ENCODE measurements at places on chromosomes 1 and 21.
A peak's percentile ranks its signal among the peaks of the same experiment; 100 is the strongest.

DNA sequence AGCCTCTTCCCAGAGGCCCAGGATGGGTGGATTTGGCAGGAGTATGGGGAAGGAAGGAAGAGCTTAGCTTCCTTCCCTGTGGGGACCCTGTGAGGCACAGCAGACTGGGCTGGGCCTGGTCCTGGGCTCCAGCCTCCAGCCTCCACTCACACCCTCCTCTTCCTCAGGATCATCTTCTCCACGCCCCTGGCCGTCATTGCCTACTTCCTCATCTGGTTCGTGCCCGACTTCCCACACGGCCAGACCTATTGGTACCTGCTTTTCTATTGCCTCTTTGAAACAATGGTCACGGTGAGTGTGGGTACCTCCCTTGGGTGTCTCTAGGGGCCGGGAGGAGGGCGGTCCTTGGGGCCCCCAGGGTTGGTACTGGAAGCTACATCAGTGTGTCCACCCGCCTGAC, 10.1 kb downstream of the MFSD2A start:
- DNase-seq, result no peak

- DNase-seq, result no peak
Observed at GRCh38 chr1:38571726-38572125, 287.8 kb downstream of the RRAGC start.

GRCh38 chr1:62810420-62811274, 26.7 kb downstream of the ATG4C start:
- DNase-seq, result no peak

DNA sequence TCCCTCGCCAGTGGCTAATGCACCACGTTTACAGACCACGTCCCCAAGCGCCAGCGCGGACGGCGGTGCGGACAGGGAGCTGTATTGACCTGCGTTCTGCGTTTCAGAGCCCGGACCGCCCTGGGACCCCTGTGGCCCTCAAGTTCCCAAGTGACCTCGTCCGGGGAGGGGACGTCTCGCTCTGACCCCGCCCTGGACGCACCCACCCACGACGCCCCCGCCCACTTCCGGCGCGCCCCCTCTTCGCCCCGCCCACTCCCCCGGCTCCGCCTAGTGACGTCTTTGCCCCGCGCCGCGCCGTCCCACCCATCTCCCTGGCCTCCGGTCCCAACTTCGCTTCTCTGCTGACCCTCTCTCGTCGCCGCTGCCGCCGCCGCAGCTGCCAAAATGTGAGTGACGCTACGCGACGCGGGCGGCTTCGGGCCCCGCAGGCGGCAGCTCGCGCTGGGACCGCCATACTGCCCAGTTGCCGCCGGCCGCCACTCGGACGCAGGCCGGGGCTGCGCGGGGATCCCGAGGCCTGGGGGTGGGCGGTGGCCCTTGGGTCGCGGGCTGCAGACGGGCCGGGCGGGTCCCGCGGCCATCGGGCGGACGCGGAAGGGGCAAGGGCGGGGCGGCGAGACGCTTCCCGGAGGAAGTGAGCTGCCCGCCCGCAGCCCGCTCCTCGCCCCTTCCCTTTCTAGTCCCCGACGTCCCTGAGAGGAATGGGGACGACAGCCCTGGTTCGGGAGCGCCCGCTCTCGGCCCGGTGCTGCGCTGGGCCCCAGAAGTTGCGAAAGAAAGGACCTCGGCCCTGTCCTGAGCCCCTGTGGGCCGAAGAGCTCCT, at the start of gene VAMP3:
TSS of gene VAMP3 (plus strand) at position 300 of the 826 bp plus-strand sequence. CDS start at position 388, 88 bp downstream.
- peak; percentile 69 for DNase-seq

- no peak for DNase-seq
Observed at GRCh38 chr1:68221980-68222373, 10.3 kb downstream of the WLS start.

DNA sequence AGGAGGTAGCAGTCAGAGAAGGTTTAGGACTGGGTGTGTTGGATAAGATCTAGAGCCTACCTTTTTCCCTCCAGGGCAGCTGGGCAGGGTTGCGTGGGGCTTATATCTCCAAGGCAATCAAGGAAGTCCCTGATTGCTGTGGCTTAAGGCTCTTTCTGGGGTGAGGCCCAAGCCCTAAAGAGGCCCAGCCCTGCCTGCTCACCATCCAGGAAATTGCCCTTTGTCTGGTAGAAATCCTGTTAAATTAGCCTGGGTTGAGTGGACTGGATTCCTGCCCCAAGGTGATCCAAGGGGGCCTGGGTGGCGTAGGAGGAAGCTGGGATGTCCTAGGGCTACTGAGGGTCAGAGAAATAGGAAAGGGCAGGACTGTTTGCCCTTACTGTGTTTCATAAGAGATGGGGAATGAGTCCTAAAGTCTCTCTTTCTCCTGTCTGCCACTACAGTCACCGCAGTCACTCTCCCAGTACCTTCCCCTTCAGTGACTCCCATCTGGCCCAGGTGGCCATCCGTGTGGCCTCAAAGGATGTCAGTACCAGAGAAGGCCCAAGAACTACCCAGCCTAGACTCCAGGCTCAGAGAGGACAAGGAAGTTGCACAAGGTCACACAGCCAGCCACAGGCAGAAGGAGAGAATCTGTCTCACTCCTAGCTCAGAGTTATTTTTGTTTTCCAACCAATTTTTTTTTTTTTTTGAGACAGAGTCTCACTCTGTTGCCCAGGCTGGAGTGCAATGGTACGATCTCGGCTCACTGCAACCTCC, 25.8 kb downstream of the MFSD2A start:
- DNase-seq, result no peak

DNA sequence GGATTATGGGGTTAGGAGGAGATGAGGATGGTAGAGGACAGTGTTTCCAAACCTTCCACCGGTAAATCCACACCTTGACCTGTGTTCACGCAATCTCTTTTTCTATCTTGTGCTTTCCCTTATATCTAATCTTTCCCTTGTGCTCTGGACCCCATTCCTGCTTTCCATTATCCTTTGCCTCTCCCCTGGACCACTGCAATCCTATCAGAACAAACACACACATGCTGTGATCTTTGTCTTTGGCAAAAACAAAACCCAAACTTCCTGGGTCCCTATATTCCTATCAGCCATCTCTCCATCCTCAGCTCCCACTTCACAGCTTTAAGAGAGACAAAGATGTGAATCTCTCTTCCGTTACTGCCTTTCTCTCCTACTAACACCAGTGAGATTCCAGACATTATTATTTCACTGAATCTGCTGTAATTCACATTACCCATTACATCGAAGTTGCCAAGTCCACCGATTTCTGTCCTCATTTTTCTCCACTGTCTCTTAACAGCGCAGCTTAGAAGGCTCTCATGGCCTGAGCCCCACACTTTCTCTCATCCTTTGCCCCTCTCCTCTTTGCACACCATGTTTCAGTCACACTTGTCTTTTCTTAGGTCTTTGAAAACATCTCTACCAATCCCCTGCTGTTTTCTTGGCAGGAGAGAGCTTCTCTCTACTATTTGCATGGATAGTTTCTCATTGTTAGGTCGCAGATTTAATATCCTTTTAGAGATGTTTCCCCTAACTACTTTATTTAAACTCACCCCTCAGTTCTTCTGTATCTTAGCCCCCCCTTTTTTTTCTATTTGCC, 230.0 kb upstream of the B3GALT2 start:
- no peak for DNase-seq

DNA sequence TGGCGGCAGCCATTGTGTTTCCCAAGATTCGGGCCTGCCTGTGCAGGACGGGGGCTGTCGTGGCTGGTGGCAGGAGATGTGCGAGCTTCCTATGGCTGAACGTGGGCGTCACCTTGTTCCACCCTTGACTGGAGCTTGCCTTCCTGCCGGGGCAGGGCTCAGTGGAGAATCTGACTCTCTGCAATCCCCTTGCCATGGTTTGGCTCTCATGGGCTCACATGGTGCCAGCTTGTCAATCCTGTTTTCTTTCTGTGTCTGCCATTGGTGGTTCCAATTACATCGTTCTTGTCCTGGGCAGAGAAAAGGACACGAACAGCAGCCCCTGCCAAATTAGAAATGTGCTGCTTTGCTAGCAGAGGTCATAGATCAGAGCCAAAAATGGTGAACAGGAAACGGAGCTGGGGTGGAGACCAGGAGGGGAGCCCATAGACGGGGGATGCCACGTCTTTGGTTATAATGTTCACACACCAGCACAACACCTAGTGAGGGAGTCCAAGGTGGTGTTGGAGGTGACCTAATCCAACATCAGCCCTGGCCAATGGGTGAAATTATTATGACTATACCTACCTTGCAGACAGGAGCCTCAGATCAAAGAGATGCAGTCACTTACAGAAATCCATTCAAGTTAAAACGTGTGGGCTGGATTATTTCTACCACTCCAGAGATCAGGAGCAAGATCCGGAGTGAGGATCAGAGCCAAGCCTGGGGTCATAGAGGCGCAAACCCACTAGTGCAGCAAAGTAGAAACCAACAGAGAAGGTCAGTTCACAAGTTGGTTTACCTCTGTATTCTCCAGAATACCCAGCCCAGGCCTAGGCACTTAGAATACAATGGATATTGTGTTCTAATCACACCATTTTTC, 253.1 kb downstream of the SIPA1L2 start:
- no peak for DNase-seq

- no peak for DNase-seq
Observed at GRCh38 chr1:201104141-201104540, 8.1 kb downstream of the CACNA1S start.

GRCh38 chr1:24641646-24642151, 1.4 kb upstream of the SRRM1 start:
- no peak for DNase-seq

GRCh38 chr21:33791073-33791472, 124.5 kb downstream of the ATP5PO start:
- no peak for DNase-seq

DNA sequence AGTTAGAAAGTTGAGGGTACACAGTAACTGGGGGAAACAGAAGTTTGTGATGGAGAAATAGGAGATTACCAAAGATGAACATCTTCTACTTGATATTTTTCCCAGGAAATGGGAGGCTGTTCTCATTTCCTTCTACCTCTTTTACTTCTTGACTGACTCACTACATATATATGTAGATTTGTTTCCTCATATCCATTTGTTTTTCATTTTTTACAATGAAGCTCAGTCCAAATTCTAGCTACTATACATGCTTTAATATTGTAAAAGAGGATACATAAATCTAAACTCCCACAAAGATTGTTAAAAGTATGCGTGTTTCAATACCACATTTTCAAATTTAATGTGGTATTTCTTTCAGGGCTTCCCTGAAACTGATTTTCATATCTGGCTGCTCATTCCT, 366.6 kb upstream of the NCAM2 start:
- DNase-seq, result no peak

GRCh38 chr1:217522277-217522676, 108.6 kb downstream of the GPATCH2 start:
- DNase-seq, result no peak

- DNase-seq, result no peak
Observed at GRCh38 chr1:54397090-54397591, 9.1 kb downstream of the SSBP3 start.

GRCh38 chr1:172095846-172096245, 254.5 kb downstream of the DNM3 start:
- no peak for DNase-seq

GRCh38 chr1:24283326-24284155, 35.6 kb upstream of the GRHL3 start:
- DNase-seq, result no peak

DNA sequence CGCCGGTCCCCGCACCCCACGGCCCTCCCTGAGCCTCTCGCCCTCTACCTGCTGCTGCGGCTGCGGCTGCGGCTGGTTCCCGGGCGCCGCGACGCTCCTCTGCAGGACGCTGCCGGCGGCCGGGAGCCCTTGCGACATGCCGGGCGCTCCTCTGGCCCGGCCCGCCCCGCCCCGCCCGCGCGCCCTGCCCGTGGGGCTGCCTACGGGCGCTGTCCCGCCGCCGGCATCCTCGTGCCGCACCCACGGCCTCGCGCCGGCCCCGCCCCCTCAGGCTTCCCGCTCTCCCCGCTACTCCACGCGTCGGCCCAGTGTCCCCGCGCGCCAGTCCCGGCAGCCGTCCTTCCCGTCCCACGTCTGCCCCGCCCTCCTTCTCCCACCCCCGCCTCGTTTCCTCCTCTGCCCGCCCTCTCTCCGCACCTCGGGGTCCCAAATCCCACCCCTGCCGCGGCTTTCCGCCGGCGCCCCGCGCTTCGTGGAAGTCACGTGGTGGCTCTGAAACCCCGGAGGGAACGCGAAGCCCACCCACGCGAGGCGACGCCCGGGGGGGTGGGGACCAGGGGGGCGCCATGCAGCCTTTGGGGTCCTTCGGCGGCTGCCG, at the start of gene BATF3:
TSS of gene BATF3 (minus strand) at position 216 of the 598 bp plus-strand sequence. CDS start at position 138, 78 bp downstream.
- peak; percentile 10 for DNase-seq

GRCh38 chr1:164659621-164660411, 100.8 kb downstream of the PBX1 start:
- DNase-seq, result no peak

GRCh38 chr1:116440731-116441130, 67.7 kb downstream of the ATP1A1 start:
- DNase-seq, result no peak

GRCh38 chr1:36717431-36717830, 234.7 kb upstream of the CSF3R start:
- no peak for DNase-seq

DNA sequence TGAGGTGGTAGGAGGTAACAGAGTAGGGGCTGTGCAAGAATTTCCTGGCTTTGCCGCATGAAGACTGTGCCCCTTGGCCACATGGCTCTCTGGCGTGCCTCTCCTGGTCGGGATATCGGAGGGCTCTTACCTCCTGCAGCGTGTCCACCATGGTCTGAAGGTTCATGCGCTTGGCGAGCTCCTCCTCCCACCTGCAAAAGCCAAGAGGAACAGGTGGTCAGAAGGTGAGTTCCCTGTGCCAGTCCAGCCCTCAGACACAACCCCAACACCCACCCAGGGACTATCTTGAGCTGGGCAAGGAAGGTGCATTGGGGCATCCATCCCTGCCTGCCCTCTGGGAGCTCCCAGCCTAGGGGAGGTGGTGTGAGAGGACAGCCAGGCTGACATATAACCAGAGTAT, 18.6 kb upstream of the ALDH4A1 start:
- DNase-seq, result no peak

Measured in thoracic aorta (tissue), 2 donors.